Endothelial cell (in vitro differentiated cells): ENCODE measurements at places on chromosomes 3 and 15. TPM values are rescaled to one million over a fixed set of nuclear protein-coding genes. Genes with fewer than 3 reads are reported as not detected.

The MUC4 gene
- 0.05 TPM for total RNA-seq

The GCNT3 gene
- not detected for total RNA-seq

The FRMD5 gene
- 0.54 TPM for total RNA-seq

The C3orf62 gene
- total RNA-seq: 3.8 TPM

The RLBP1 gene
- not detected for total RNA-seq

The LYSMD2 gene
- total RNA-seq: 14.5 TPM

The GP5 gene
- total RNA-seq: 0.23 TPM

The ARL13B gene
- 15.3 TPM for total RNA-seq

The SPRED1 gene
- total RNA-seq: 29.3 TPM

The CHL1 gene
- total RNA-seq: not detected

The SLC28A2 gene
- not detected for total RNA-seq

GRCh38 chr3:54079730-54080325, 42.5 kb upstream of the CACNA2D3 start:
- H3K4me3 ChIP-seq: no peak overlapping the region
- DNase-seq: no peak
- H3K27ac ChIP-seq: no peak overlapping the region
- H3K27me3 ChIP-seq: peaks cover 6% of the 10 kb centered on the region
- H3K36me3 ChIP-seq: no peaks in the 10 kb centered on the region
- no peaks in the 10 kb centered on the region for H3K4me1 ChIP-seq

GRCh38 chr3:23587513-23587912, 218.2 kb upstream of the UBE2E1 start:
- no peak for DNase-seq
- peaks cover 2% of the 10 kb centered on the region for H3K27me3 ChIP-seq
- no peak overlapping the region for H3K4me3 ChIP-seq
- no peak overlapping the region for H3K27ac ChIP-seq
- peaks cover 4% of the 10 kb centered on the region for H3K36me3 ChIP-seq

DNA sequence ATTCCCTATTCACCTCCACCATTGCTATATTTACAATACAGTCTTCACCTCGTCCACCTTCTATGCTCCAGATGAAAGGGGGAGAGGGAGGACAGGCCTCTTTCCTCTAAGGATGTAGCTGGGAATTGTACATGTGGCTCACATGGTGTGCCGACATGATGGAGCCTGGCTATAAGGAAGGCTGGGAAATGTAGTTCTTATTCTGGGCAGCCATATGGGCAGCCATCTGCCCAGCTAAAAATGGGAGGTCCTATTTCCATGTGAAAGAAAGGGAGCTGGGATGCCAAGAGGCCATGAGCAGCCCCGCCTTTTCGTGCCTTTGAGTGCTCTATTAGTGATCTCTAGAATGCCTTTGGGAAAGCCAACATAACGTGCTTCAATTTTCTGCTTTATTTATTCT, 27.1 kb upstream of the MGLL start:
- H3K4me3 ChIP-seq: no peak overlapping the region
- no peaks in the 10 kb centered on the region for H3K27me3 ChIP-seq
- no peak for DNase-seq
- H3K27ac ChIP-seq: no peak overlapping the region
- no peaks in the 10 kb centered on the region for H3K36me3 ChIP-seq

GRCh38 chr15:62802612-62803011, 239.9 kb upstream of the TPM1 start:
- H3K4me1 ChIP-seq: no peaks in the 10 kb centered on the region
- no peak overlapping the region for H3K4me3 ChIP-seq
- H3K27me3 ChIP-seq: no peaks in the 10 kb centered on the region
- no peak overlapping the region for H3K27ac ChIP-seq
- peaks cover under 1% of the 10 kb centered on the region for H3K36me3 ChIP-seq
- no peak for DNase-seq

GRCh38 chr3:175585898-175586297, 726.8 kb downstream of the NAALADL2 start:
- H3K4me3 ChIP-seq: no peak overlapping the region
- no peaks in the 10 kb centered on the region for H3K27me3 ChIP-seq
- no peaks in the 10 kb centered on the region for H3K36me3 ChIP-seq
- DNase-seq: no peak
- no peak overlapping the region for H3K27ac ChIP-seq

DNA sequence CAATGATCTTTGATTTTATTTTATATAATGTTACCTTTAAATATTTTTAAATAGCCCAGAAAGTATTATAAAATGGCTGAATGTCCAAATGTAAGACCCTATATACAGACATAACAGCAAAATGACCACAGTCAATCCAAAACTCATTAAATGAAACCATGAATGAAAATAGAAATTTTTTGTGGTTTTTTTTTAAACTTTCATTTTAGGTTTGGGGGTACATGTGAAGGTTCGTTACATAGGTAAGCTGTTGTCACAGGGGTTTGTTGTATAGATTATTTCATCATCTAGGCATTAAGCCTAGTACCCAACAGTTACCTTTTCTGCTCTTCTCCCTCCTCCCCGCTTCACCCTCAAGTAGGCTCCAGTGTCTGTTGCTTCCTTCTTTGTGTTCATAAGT, 108.8 kb downstream of the FAIM start:
- DNase-seq: no peak
- H3K4me1 ChIP-seq: no peaks in the 10 kb centered on the region
- H3K4me3 ChIP-seq: no peak overlapping the region
- H3K27ac ChIP-seq: no peak overlapping the region

GRCh38 chr3:9884555-9885165, 4.6 kb upstream of the CIDEC start:
- H3K4me1 ChIP-seq: no peaks in the 10 kb centered on the region
- no peak overlapping the region for H3K4me3 ChIP-seq
- peaks cover 2% of the 10 kb centered on the region for H3K27me3 ChIP-seq
- H3K27ac ChIP-seq: no peak overlapping the region

DNA sequence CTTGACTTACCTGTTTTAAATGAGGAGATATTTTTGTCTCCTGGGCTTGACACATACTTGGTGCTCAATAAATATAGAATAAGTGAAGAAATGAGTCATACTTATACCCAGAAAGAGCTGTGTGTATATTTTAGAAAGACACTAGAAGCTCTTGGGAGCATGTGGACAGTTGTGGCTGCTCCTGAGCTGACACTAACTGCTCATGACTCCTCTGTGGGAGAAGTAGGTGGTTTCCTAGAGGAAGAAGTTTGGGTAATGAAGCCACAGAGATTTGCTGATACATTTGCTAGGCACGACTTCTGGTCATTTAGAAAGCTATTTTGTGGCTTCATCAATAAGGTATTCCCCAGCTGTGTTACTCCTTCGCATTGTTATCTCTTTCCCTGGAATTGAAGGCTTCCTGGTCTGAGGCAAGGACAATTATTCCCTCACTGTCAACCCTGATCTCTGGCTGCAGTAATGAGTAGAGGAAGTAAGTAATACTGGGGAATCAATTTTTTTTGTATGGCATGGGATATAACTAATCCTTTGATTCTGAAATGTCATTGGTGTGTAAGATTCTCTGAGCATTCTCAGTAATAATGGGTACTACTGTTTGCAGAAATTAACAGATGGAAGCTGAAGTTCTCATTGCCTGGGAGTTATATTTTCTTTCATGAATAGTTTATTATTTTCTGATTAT, 79.6 kb upstream of the DCBLD2 start:
- peaks cover 26% of the 10 kb centered on the region for H3K4me1 ChIP-seq
- peaks cover 2% of the 10 kb centered on the region for H3K27me3 ChIP-seq
- H3K36me3 ChIP-seq: no peaks in the 10 kb centered on the region
- no peak for DNase-seq
- H3K4me3 ChIP-seq: no peak overlapping the region

DNA sequence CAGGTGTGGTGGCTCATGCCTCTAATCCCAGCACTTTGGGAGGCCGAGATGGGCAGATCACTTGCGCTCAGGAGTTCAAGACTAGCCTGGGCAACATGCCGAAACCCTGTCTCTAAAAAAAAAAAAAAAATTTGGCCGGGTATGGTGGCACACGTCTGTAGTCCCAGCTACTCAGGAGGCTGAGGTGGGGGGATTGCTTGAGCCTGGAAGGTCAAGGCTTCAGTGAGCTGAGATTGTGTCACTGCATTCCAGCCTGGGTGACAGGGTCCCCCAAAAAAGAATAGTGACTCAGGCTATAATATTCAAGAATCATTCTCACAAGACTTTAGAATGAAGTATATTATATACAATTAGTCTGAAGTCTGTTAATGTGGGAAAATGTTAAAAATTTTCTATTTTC, 70.5 kb upstream of the PLXND1 start:
- H3K27ac ChIP-seq: no peak overlapping the region
- H3K27me3 ChIP-seq: no peaks in the 10 kb centered on the region
- H3K36me3 ChIP-seq: no peaks in the 10 kb centered on the region
- DNase-seq: no peak

DNA sequence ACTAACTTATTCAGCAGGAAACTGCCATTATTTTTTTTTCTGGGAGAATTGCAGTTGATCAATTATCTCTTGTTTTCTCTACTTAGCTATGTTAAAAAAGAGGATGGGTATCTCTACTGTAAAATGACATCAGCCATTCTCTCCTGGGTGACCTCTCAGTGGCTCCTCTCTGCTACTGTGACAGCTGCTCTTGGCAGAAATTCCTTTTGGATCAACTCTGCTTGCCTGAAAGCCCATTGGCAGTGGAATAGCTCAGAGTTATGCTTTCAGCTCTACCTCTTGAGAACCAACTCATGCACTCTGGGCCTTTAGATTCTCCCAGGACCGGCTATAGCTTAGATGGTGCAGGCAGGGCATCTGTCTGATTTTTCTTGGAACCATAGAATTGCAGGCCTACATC, 99.9 kb upstream of the GAP43 start:
- no peaks in the 10 kb centered on the region for H3K36me3 ChIP-seq
- H3K4me3 ChIP-seq: no peak overlapping the region
- peaks cover 2% of the 10 kb centered on the region for H3K27me3 ChIP-seq
- H3K4me1 ChIP-seq: peaks cover 11% of the 10 kb centered on the region
- DNase-seq: no peak
- no peak overlapping the region for H3K27ac ChIP-seq

GRCh38 chr3:167837466-167837865, 101.9 kb downstream of the SERPINI1 start:
- no peak overlapping the region for H3K4me3 ChIP-seq
- peaks cover 3% of the 10 kb centered on the region for H3K4me1 ChIP-seq
- H3K36me3 ChIP-seq: no peaks in the 10 kb centered on the region
- H3K27me3 ChIP-seq: no peaks in the 10 kb centered on the region
- DNase-seq: no peak

DNA sequence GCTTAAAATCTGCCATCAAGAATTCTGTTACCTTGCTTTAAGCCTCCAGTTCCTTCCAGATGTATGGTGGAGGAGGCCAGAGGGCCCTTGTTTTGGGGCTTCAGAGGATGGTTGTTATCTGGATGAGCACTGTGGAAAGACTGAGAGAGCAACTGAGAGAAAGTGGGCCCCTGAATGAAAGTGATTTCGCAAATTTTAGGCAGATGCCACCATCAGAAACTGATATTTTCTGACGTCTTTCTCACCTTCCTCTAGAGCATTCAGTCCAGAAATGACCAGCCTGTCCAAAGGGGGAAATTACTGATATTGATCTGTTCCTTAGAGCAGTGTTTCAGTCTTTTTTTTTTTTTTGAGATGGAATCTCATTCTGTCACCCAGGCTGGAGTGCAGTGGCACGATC, 13.4 kb downstream of the B3GNT5 start:
- no peak overlapping the region for H3K27ac ChIP-seq
- no peak overlapping the region for H3K4me3 ChIP-seq
- no peaks in the 10 kb centered on the region for H3K27me3 ChIP-seq

DNA sequence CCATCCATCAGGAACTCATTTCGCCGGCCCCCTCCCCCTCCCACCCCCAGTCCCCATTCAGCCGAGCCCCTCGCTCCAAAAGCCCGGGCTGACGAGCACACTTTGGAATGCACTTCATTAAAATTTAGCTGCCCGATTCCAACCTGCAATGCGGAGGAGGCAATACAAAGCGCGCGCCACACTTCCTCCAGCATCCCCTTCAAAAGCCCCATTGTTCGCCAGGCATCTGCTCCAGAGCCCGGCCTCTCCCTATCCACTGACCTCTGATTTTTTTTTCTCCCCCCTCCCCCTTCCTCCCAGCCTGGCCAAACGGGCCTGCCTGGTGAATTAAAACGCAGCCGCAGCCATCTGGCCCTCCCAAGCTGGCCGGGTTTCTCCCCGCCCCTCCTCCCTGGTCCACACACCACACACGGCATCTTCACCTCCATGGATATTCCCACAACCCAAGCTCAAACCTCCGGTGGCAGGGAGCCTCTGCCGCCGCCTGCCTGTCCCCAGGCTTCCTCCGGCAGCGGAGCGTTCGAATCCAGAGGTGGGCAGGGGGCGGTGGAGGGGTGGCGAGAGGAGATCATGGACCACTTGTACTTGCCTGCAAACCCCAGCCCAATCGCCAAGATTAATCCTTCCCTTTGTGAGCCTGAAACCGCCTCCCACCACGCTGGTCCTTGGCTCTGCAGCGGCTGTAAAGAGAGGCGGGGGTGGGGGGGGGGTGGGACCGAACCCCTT, 441.3 kb downstream of the MAGI1 start:
- peaks cover 18% of the 10 kb centered on the region for H3K4me1 ChIP-seq
- DNase-seq: peak; percentile 59
- no peaks in the 10 kb centered on the region for H3K27me3 ChIP-seq
- peak overlapping the region; percentile 89 for H3K27ac ChIP-seq
- H3K36me3 ChIP-seq: no peaks in the 10 kb centered on the region

- H3K4me3 ChIP-seq: no peak overlapping the region
- H3K4me1 ChIP-seq: peaks cover 8% of the 10 kb centered on the region
- H3K36me3 ChIP-seq: no peaks in the 10 kb centered on the region
- no peak for DNase-seq
Measured at GRCh38 chr3:184752361-184752760, 40.5 kb upstream of the MAGEF1 start.

GRCh38 chr3:129985113-129985512, 10.6 kb downstream of the TRH start:
- no peak overlapping the region for H3K4me3 ChIP-seq
- H3K27ac ChIP-seq: no peak overlapping the region
- no peaks in the 10 kb centered on the region for H3K36me3 ChIP-seq
- DNase-seq: no peak
- H3K27me3 ChIP-seq: peaks cover 11% of the 10 kb centered on the region

- peaks cover 4% of the 10 kb centered on the region for H3K36me3 ChIP-seq
- peaks cover 3% of the 10 kb centered on the region for H3K27me3 ChIP-seq
- no peak overlapping the region for H3K27ac ChIP-seq
Measured at GRCh38 chr15:90561344-90562244, 31.9 kb downstream of the CRTC3 start.

- no peaks in the 10 kb centered on the region for H3K36me3 ChIP-seq
- H3K27ac ChIP-seq: no peak overlapping the region
- DNase-seq: no peak
- H3K27me3 ChIP-seq: peaks cover 7% of the 10 kb centered on the region
Measured at GRCh38 chr3:56974247-56974930, 86.1 kb upstream of the SPATA12 start.

- H3K4me3 ChIP-seq: no peak overlapping the region
- H3K27ac ChIP-seq: no peak overlapping the region
- DNase-seq: no peak
- H3K36me3 ChIP-seq: no peaks in the 10 kb centered on the region
- no peaks in the 10 kb centered on the region for H3K27me3 ChIP-seq
Measured at GRCh38 chr3:55676643-55677042, 189.5 kb upstream of the WNT5A start.
